ENCODE measurements at places on chromosomes 13 and 19. TPM values are rescaled to one million over a fixed set of nuclear protein-coding genes. Genes with fewer than 3 reads are reported as not detected.

EPS8L1 gene
- polyA plus RNA-seq = 0.09 TPM

HSD17B14 gene
- polyA plus RNA-seq = 1.7 TPM

SIGLEC12 gene
- polyA plus RNA-seq = not detected

CGB2 gene
- not detected for polyA plus RNA-seq

ZNF550 gene
- 8.6 TPM for polyA plus RNA-seq

VPS36 gene
- polyA plus RNA-seq = 31.3 TPM

ZNF177 gene
- polyA plus RNA-seq = 1.2 TPM

NFIX gene
- 0.77 TPM for polyA plus RNA-seq

FBN3 gene
- not detected for polyA plus RNA-seq

TNFRSF19 gene
- not detected for polyA plus RNA-seq

RGCC gene
- polyA plus RNA-seq = 123 TPM

OR7A5 gene
- not detected for polyA plus RNA-seq

TSC22D1 gene
- 5.7 TPM for polyA plus RNA-seq

PRR22 gene
- 0.20 TPM for polyA plus RNA-seq

PLEKHJ1 gene
- 79.5 TPM for polyA plus RNA-seq
